Amygdala (tissue), 56 donors: ENCODE measurements at places on chromosomes 13 and 19.

DNA sequence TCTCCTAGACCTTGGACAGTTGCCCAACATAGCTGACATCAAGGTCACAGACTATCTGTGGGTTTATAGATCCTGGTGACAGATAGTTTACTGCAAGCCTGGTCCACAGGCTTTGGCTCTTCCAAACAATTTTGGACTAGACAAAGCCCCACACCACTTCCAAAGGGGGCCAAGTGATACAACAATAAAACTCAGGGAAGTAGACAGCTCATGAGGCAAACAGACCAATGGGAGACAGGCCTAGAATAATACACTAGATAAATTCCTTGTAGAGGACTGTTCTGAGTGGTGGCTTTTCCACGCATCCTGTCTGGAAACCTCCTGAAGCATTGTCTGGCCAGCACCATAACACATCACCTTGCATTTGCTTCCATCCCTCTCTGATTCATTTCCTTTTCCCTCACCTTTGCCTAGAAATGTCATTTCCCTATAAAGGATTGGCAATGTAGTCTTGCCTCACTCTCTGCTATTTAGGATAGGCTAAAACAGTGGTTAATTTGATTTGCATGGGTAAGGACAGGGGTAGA is 284.2 kb downstream of the POU4F1 start:
- no peak for DNase-seq

GRCh38 chr13:50244713-50245574 is 229.7 kb downstream of the KCNRG start:
- no peak for DNase-seq

- DNase-seq, result no peak
These were observed 5.0 kb upstream of the ZNF230 start for GRCh38 chr19:43997631-43998290.

GRCh38 chr13:113040597-113041292 is 64.8 kb upstream of the F7 start:
- no peak for DNase-seq

GRCh38 chr19:17869114-17869608 is 2.6 kb upstream of the SLC5A5 start:
- DNase-seq, result no peak

DNA sequence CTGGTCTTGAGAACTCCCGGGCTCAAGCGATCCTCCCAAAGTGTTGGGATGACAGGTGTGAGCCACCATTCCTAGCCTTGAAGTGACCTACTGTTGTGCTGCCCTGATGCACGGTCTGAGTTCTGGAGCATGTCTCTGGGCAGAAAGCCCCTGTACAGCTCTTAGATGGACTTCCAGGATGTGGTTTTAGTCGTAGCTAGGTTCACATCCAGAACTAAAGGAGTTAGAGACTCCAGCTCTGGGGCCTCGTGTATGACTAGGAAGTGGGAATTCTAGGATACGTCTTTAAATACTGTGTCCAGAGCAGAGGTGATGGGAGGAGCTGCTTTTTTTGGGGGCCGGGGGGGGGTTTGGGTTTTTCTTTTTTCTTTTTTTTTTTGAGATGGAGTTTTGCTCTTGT is 12.2 kb downstream of the UPF1 start:
- no peak for DNase-seq

DNA sequence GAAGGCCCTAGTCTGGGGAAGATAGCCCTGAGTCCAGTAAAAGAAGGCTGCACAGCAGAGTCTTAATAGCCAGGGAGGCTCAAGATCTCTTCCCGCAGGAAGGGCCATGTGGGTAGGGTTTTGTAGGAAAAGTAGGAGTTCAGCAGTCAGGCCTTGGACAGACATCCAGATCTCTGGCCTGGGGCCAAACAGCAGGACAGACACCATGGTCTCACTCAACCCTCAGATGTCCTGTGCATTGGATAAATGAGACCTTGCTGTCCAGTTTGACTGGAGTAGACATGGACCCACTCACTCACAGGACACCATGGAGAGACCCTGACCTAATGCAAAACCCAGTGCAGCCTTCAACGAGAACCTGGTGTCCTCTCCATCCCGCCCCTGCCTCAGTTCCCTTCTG is 3.9 kb downstream of the OCEL1 start:
- no peak for DNase-seq

DNA sequence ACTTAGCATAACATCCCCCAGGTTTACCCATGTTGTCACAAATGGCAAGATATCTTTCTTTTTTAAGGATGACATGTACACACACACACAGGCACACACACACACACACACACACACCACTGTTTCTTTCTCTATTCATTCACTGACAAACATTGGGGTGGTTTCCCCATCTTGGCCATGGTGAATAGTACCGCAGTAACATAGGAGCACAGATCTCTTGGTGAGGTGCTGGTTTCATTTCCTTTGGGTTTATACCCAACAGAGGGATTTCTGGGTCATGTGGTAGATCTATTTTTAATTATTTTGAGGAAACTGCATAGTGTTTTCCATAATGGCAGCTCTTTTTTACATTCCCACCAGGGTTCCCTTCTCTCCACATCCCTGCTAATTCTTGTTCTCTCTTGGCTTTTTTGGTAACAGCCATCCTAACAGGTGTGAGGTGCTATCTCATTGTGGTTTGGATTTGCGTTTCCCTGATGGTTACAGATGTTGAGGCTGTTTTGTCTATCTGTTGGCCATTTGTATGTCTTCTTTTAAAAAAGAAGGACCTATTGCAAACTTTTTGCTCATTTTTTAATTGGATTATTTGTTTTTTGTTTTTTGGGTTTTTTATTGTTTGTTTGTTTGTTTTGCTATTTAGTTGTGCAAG is 251.7 kb upstream of the IRS2 start:
- no peak for DNase-seq

- no peak for DNase-seq
These were observed 29.2 kb upstream of the TSHZ3 start for GRCh38 chr19:31378404-31378803.

- no peak for DNase-seq
These were observed 181.2 kb downstream of the FGF9 start for GRCh38 chr13:21852043-21852442.

DNA sequence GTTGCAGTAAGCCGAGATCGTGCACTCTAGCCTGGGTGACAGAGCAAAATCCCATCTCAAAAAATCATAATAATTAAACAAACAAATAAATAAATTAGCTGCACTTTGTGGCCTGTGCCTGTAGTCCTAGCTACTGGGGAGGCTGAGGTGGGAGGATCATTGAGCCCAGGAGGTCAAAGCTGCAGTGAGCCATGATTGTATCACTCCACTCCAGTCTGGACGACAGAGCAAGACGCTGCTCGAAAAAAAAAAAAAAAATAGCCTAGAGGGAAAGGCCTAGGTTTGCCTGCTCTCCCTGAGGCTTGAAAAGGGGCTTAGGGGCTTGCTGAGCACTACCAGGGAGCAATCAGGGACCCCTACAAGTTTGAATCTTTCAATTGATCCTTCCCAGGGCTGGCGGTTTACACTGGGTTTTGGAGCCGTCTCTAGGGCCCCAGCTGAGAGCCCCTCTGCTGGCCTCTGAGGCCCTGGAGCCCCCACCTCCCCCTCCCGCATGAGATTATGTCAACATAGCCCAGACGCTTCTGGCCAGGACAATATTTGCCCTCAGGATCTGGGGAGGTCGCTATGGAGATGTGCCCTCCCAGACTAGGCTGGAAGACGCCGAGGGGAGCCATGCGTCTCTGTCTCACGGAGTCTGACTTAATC is 10.4 kb upstream of the GIPR start:
- no peak for DNase-seq

- no peak for DNase-seq
These were observed 34.1 kb upstream of the GAS6 start for GRCh38 chr13:113897966-113898365.

DNA sequence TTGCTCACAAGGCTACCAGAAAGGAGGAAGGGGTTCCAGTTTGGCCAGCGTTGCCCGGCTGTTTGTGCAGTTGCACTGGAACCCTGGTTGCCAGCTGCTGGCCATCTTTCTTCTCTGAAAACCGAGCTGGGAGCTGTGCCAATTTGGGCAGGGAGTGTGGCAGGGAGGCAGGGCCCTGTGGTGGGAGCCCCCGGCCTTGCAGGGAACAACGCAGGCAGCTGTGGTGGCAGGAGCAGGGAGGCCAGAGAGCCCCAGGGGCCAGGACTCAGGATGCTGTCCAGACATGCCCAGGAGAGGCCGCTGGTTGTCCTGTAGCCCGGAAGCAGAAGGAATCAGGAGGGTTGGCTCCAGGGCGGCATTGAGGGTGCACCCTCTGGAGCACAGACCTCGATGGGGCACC is 4.8 kb downstream of the KMT5C start:
- peak; percentile 48 for DNase-seq

DNA sequence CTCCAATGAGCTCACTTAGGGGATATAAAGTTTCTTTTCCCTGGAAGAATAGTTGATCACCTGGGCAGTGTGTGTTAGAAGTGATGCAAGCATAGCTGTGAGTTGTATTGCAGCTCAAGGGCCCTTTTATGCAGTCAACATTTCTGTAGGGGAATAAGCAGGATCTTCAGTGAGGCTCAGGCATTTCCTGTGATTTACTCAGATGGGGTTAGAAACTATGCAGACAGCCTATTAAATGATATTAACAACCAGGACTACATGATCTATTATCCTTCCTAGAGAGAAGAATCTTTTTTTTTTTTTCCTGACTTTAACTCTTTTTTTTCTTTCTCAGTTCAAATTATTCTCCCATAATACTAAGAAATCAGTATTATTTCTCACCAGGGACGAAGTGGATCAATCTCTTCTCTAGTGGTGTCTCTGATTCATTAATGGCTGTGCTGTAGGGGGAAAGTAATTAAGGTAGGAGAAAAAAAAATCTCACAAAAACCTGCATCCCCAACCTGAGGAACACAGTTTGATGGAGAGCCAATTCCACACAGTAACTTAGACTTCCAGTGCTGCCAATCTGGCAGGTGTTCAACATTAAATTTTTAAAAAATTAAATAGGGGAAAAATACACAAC is 126.4 kb upstream of the SLC10A2 start:
- no peak for DNase-seq

DNA sequence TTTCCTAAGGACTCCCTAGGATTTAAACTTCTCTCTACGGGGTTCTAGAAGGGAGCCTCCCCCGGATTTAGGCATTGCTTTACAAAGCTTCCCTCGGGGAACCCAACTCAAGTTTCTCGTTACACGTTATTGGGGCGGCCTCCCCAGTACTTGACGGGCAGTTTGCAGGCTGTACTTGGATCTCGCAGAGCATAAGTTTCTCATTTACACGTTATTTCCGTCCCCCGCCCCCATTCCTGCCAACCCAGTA is 584 bp downstream of the SMG9 start:
- DNase-seq, result no peak

- DNase-seq, result peak; percentile 39
These were observed 5.4 kb downstream of the CCDC61 start for GRCh38 chr19:46000491-46001246.

DNA sequence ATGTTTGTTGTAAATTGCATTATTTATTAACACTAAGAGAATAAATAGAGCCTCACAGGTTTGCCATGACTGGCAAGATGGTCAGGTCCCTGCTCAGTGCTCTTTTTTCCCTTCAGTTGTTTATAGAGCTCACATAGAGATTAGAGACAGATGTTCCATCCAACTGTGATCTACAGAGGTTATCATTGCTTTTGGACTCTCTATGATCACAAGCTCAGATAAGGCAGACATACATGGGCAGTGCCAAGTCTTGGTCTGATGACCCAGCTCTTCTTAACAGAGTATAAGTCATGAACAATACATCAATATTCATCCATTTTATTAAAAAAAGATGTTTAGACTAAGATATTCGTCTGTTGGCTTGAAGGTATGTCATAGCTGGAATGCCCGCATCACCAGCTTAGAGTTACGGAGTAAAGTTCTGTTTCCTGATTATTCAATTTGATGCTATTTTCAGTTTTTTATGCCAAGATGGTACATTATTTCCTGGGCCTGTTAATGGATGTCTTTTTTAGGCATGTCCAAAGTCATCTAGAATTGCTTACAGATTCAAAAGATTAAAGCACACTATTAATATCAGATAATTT is 729.8 kb upstream of the SLC10A2 start:
- no peak for DNase-seq

- no peak for DNase-seq
These were observed 19.7 kb downstream of the ACOD1 start for GRCh38 chr13:76968041-76968440.

- DNase-seq, result no peak
These were observed 1263.1 kb downstream of the PCDH9 start for GRCh38 chr13:65966991-65967451.

- DNase-seq, result no peak
These were observed 1960.8 kb downstream of the OLFM4 start for GRCh38 chr13:54989418-54989817.

DNA sequence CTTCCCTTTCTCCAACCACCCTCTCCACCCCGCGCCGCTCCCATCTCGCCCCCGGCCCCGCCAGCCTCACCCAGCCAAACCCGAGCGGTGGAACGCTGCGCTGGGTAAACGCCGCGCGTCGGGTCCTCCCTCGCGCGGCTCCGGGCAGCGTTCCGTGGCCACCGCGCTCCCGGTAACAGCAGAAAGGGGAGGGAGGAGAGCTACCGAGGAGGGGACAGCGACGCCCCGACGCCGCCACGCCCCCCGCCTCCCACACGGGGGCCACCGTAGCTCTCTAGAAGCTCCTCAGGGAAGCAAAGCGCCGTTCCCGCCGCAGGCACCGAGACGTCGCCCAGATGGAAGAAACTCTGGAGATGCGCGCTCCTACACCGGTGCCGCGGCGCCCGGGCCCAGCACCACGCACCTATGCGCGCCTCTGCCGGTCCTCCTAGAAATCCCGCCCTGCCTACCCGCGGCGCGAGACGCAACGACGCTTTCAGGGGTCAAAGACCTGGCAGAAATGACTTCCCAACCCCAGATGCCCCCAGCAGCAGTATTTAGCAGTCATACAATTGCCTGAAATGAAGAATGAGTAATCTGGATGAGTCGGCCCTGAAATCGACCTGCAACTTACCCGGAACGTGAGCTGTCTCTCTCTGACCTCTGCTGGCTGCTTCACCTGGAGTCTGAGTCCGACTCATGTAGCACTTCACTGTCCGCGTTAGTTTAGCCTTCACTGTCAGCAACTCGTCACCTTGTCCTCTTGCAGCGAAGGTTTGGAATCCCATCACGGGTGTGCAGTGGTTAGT is at the start of gene RUBCNL:
TSS of gene RUBCNL (minus strand) at position 189 of the 788 bp plus-strand sequence. CDS start 14,777 bp downstream, outside the sequence.
- DNase-seq, result peak; percentile 18

- no peak for DNase-seq
These were observed 42.9 kb upstream of the ZNF14 start for GRCh38 chr19:19775891-19776205.

- no peak for DNase-seq
These were observed 1.1 kb downstream of the TECR start for GRCh38 chr19:14530506-14530905.
